ENCODE measurements at places on chromosomes 4 and X. TPM values are rescaled to one million over a fixed set of nuclear protein-coding genes. Genes with fewer than 3 reads are reported as not detected.

GRCh38 chrX:118536687-118537461, 41.3 kb downstream of the DOCK11 start:
- no peak for DNase-seq

NAA11 gene
- total RNA-seq, result 0.13 TPM

FRMD7 gene
- total RNA-seq, result 1.3 TPM

DNA sequence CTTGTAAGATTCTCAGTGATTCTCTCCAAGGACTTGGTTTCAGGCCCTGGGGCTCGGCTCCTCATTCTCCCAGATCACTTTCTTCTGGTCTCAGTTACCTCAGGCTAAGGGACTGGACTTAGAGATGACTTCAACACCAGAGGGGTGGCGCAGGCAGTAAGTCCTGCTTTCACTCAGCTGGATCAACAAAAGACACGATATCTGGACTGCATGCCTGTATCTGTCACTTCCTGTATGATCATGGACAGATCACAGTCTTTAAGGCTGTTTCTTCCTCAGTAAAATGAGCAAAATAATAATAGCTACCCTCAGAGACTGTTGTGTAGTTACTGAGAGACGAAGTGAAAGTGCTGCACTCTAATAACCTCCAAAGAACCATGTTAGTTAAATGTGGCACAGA, 19.5 kb upstream of the CXCR3 start:
- no peak for DNase-seq

DNA sequence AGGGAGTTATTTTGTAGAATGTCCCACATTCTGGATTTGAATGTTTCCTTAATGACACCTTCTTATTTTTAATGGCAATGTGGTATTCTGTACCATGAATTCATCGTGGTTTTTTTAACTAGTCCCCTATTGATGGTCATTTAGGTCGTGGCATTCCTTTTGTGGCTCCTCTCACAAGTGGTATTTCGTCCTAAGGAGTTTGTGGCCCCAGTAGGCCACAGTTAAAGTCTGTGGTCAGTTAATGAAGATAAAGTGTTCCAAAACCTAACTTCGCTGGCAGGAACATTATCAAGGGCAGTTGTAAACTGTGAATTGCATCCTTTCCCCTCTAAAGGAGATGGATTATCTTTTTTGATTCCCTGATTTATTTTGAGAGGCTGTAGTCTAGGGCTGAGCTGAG, 133.2 kb downstream of the TMEM164 start:
- no peak for DNase-seq

- no peak for DNase-seq
Observed at GRCh38 chrX:4320436-4320947, 607.0 kb upstream of the PRKX start.

- no peak for DNase-seq
Observed at GRCh38 chr4:108244606-108245005, 75.9 kb upstream of the LEF1 start.

DNA sequence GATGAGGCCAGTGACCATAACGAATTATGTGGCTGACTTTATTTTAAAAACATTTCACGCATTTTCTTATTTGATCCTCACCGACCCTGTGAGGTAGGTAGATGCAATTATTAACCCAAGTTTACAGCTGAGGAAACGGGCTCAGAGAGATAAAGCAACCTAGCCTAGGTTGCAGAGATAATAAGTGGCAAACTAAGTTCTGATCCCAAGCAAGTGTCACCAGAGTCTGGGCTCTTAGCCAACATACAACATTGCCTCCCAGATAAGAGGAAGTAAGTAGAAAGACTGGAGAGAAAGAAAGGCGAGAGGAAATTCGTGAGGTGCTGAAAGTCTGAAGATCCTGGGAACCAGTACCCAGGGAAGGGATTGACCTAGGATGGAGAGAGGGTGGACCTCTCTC, 77.4 kb upstream of the GPR50 start:
- no peak for DNase-seq

DNA sequence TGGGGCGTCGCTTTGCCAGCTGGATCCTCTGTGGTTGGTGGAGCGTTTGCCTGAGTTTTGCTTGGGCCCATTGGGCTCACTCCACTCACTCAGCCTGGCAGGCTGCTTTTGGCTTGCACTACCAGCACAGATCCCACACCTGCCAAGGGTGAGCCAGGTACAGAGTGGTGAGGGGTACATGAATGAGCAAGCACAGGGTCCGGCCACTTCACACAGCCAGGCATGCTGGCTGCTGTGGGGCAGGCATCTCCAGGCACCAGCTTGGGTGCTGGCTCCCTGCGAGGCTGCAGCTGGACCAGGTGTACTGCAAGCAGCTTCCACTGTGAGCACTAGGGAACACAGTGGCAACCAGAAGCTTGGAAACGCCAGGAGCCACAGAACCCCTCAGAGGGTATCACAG, 60.1 kb upstream of the NPNT start:
- no peak for DNase-seq

DNA sequence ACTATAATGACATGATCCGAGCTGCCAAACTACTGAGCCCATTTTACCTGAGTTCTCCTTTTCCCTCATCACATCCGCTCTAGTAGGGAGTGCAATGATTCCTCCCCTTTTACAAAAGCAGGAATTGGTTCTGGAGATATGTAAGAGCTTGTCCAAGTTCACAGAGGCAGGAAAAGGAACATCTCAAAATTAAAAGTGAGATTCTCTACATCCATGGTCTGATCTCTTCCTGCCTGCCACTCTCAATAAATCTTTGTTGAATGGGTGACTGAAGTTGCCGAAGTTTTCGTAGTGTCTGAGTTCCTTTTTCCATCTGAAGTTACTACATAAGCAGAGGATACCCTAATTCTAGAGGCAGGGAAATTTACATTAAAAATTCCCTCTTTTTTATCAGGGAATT, at the start of gene FGFBP1:
Gene FGFBP1, minus strand, starts transcription at position 101 of the 400 bp plus-strand sequence. CDS start 2,108 bp downstream, outside the sequence.
- DNase-seq, result no peak

GRCh38 chrX:108833993-108834392, 97.6 kb upstream of the IRS4 start:
- DNase-seq, result no peak

GRCh38 chr4:141843136-141843535, 206.8 kb downstream of the IL15 start:
- DNase-seq, result no peak
